Substantia nigra (tissue), 51 donors: ENCODE measurements at places on chromosomes 13 and 19.

GRCh38 chr19:18379803-18380747 lies 5.9 kb upstream of the GDF15 start:
- DNase-seq: no peak

DNA sequence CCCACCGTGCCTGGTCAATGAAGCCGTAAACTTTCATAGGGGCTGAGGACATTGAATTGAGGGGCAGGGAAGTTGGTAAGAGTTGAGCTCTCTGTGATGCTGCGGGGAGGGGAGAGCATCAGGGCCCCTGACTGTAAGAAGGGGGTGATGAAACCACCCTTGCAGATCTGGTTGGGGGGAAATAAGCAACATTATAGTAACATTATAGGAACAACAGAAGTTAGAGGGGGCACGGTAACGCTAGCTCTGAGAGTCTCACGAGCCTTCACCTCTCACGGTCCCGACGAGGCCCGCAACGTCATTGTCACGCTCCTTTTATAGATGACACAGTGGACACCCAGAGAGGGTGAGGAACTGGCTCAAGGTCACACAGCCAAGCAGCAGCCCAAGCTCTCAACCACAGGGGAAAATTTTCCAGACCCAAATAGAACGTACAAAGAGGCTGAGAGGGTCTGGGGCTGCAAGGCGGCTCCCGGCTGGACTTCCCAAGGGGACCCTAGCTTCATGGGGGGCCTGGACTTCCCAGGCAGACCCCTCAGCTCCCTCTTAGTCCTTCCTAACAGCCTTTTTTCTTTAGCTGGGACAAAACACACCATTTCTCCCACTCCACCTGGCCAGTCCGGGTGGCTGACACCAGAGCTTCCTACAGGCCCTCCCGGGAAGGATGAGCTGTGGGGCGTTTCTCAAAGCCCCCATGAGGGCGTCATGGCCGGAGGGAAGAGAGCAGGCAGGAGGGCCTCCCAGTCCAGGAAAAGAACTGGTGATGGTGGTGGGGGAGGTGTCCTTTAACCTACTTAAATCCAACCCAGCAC lies 4.1 kb downstream of the TLE5 start:
- no peak for DNase-seq

- no peak for DNase-seq
Observed at GRCh38 chr19:50003810-50004419, 21.3 kb downstream of the VRK3 start.

GRCh38 chr13:92187378-92187989 lies 789.1 kb downstream of the GPC5 start:
- DNase-seq: no peak

DNA sequence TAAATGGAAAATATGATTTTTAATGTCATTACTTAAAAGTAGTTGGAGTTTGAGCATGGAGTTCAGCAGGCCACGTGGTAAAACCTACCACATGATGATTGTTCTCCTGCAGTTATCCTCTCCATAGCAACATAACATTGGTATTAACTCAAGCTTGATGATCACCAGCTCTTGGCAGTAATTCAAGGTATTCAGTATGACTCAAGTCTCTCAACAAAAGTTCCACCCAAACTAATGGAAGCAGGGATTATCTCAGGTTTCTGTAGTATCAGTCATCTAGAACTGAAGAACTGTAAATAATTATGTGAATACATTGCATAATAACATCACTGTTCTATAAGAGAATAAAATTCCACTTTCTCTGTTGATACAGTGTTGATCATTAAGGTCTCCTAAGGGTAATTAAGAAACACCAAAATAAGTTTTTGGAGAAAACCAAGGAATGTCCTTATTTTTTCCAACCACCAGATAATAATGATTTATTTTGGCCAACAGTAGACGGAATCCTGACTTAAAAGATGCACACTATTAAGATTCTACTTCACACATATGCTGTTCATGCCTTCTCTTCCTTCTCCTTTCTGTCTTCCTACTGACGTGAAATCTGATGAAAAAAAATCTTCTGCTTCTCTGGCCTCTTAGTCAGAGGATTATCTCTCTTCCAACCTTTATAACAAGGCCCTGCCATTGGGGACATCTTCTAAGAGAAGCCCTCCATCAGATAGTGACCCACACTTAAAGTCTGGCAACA lies 1092.3 kb downstream of the EFNB2 start:
- DNase-seq: no peak

DNA sequence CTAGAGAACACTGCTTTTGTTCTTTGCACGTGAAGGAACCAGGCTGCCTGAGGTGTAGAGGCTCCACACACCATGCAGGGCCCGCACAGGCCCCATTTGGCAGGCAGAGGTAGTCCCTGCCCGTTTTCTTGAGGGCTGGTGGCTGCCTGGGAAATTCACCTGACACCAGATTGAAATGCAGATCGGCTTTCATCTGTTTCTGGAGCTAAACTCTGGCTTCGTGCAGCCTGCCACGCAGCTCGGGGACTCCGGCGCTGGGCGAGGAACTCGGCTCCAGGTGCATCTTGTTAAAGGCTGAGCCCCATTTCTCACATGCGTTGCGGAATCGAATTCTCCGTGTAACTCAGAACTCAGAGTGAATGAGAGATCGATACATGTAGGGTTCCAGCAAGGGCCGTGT lies 37.7 kb downstream of the ATP11A start:
- no peak for DNase-seq

DNA sequence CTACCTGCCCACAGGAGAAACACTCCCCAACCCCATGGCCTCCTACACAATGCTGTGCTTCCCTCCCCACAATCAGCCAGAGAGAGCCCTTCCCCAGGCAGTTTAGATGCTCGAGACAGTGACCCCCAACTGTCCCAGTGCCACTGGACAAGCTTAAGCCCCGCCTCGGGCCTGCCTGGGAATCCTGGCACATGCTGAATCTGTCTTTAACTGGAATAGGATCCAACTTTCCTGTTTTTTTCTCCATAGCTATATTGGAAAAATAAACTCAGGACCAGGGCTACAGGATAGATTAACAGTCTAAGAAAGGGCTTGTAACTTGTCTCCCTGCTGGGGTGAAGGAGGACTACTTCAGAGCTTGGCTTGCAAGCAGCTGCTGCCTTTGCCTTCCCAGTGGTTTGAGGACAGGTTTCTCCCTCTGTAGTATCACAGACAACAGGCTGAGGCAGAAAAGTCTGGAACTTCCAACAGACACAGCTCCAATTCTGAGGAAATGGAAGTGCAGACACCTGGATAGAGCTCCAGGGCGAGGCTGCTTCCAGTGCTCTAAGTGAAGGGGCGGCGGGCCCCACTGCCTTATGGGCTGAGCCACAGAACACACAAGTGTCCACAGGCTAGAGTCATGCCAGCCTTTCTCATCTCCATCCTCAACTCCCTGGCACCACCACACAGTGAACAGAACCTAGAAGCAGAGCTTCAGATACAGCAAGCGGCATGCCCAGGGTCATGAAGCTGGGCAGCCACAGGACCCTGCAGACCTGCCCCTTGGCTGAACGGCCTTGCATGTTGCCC lies 228.3 kb downstream of the TUBA3C start:
- DNase-seq: no peak

DNA sequence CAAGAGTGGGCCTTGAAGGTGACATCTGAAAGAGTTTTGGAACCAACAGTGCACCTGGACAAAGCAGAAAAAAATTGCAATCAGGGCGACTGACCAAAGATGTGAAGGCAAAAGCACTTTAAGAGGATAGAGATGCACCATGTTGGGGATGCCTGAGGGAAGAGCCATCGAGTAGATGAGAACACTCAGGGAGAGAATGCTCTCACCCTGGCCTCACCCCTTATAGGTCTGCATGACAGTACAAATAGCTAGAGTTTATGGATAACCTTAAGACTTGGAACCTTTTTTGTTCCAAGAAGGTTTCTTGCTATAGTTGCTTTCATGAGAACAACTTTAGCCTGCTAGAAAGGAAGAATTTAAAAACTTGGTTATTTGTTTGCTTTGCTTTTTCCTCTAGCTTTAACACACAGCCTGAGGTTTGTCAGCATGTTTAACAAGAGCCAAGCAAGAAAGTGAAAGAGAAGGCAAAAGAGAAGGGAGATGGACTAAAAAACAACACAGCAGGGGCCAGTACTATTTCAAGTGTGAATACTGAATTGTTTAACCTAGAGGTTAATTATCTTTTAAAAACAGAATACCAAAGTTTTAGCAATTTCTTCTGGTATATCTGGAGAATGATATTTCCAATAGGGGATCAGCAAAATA lies 418.9 kb downstream of the DIAPH3 start:
- no peak for DNase-seq

DNA sequence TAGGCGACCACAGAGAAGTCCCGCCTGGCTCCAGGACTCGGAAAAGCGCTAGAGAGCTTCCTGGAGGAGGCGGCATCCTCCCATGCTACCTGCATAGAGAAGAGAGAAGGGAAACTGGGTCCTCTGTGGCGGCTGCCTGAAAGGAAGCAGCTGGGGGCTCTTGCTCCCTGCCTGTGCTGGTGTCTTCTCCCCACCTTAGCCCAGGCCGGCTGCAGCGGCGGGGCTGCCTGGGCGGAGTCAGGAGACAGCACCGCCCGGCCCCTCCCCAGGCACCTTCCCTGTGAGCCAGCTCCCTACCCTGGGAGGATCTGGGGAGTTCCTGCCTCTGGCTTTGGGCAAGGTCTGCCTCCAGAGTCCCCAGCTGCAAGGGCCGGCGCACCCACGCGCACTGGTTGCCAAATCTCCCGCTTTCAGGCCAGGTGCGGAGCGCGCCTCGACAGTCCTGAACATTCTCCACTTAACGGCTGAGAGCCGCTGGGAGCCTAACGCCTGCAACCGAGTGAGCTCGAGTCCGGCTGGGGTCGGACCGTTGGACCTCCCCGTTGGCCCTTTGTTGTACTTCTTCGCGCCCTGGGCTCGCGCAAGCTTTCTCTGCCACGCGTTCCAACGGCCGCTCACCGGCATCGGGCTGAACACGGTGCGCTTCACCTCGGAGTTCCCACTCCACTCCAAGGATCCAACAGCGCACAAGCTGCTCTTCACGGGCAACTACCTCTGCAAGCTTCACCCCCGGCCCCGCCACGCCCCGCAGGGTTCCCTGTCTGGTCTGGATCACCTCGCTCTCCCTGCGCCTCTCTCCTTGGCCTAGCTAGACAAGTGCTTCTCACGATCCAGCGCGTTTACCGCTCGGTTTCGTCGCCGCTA lies 21.8 kb upstream of the ZNF30 start:
- DNase-seq: no peak

GRCh38 chr13:78198821-78199220 lies 280.2 kb upstream of the EDNRB start:
- DNase-seq: no peak

GRCh38 chr13:80945328-80945727 lies 604.4 kb upstream of the SPRY2 start:
- peak; percentile 9 for DNase-seq

- DNase-seq: no peak
Observed at GRCh38 chr19:13831537-13832467, 36.6 kb downstream of the ZSWIM4 start.

- DNase-seq: peak; percentile 52
Observed at GRCh38 chr13:50518781-50519201, 324.7 kb downstream of the DLEU7 start.

GRCh38 chr13:97855570-97856303 lies 97.7 kb upstream of the IPO5 start:
- DNase-seq: peak; percentile 9

- DNase-seq: no peak
Observed at GRCh38 chr13:96034662-96035061, 18.5 kb downstream of the UGGT2 start.

GRCh38 chr19:10566658-10567410 lies 1.0 kb upstream of the KRI1 start:
- no peak for DNase-seq

- no peak for DNase-seq
Observed at GRCh38 chr13:83508771-83509301, 373.4 kb downstream of the SLITRK1 start.

GRCh38 chr19:29882719-29883105 lies 59.3 kb upstream of the URI1 start:
- no peak for DNase-seq

GRCh38 chr13:30807392-30807791 lies 72.0 kb downstream of the ALOX5AP start:
- DNase-seq: no peak

DNA sequence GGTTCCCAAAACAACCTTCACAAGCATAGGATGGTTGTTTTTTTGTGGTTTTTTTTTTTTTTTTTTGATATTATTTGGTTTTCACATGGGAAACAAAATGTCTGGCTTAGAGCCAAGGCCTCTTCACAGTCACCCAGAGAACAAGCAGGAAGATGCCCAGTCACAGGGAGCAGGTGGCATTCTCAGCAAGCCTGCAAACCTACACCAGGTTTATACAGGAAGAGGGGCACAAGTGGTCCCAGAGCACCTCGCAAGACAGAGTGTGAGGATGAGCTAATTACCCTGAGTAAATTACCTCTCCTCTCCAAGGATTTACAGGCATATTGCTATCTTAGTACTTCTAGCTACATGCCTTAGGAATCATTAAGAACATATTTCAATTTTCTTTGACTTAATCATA lies 1375.6 kb downstream of the EFNB2 start:
- no peak for DNase-seq

DNA sequence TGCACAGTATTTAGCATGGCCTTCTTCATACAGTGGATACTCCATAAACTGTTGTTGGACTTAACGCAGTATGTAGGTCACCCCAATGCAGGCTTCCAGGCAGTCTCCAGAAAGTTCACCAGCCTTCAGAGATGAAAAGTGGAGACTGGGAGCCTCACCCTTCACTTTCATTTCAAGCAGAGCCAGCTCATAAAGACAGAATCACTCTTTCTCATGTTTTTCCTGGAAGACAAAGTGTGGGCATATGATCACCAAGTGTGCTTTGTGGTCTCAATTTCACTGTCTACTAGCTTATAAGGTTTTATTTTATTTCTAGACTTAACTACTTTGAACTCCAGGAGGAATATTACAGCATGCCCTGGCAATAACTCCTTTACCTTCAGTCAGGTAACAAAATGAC lies 26.3 kb upstream of the TNFSF11 start:
- no peak for DNase-seq

GRCh38 chr13:99258210-99258860 lies at the start of gene GPR18:
Gene GPR18 (minus strand): TSS chr13:99258379. CDS start chr13:99255872, 2,507 bp downstream.
- DNase-seq: no peak

DNA sequence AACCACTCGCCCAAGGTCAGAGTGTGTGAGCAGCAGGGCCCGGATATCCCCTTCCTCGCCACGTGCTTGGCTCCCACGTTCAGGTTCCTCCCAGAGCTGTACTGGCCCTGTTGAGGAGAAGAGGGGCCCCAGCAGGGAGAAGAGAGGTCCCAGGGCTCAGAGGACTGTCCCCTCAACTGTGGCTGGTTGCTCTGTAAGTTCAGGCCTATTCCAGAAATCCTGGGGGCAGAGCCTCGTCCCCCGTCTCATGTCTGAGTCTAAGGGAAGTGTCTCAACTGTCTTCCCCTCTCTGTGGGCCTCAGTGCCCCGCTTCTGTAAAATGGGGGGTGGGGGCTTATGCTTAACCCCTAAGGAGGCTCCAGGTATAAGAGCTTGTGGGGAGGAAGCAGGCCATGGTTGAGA lies 3.9 kb downstream of the PPP5C start:
- DNase-seq: no peak

DNA sequence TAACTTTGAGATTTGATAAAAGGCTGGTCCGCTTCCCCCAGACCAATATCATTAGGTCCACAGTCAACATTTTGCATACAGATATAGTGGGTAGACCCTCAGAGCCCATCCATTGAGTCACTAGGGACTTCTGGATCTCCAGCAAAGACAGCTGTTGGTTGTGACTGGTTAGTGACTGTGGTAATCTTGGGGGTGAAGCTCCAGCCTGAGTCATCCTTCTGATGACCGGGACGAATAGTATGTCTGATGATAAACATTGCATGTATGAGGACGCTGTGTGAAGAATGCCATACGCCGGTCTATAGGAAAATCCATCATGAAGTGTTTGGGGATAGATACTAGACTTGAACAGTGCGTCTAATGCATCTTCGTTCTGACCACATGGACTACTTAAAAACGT lies 307.0 kb downstream of the UQCRFS1 start:
- DNase-seq: no peak

GRCh38 chr13:19604306-19604705 lies 29.2 kb upstream of the MPHOSPH8 start:
- DNase-seq: no peak
